ENCODE measurements at places on chromosomes 7 and 10.

DNA sequence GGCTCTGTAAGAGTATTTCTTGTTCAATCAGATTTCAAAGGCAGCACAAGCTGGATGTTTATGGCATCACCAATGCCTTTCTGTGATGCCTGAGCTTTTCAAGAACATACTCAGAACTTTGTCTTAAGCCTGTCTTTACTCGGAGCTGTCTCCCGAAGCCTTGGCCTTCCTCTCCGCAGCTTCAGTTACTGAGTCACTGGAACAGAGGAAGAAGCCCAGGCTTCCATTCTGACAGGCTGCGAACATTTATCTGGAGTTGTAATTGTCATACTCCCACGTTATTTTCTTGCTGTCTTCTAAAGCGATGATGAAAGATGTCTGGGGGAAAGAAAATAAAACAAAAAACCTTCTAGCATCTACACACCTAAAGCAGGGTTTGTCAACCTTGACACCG lies 43.9 kb downstream of the GRK5 start:
- no peak for DNase-seq

DNA sequence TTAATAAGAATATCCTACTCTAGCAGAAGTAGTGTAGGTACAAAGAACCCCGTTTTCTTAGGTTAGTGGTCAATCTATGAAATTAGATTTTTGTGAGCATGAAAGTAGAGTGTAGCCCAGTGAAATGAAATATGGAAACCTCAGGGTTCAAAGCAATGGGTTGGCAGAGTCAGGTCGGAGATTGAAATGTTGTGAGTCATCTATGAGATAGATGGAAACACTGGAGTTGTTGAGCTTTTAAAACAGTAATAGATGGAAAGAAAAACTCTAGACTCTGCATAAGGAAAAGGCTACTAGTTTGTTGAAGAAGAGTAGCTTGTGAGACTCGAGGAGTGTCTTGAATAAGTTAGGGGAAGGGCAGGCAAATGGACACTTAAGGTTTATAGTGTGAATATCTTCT lies 251.9 kb downstream of the EXOC4 start:
- DNase-seq: no peak

GRCh38 chr10:86091216-86091615 lies 275.4 kb downstream of the GRID1 start:
- DNase-seq: no peak

- no peak for DNase-seq
These were observed 150.8 kb upstream of the NPS start for GRCh38 chr10:127398140-127398970.

DNA sequence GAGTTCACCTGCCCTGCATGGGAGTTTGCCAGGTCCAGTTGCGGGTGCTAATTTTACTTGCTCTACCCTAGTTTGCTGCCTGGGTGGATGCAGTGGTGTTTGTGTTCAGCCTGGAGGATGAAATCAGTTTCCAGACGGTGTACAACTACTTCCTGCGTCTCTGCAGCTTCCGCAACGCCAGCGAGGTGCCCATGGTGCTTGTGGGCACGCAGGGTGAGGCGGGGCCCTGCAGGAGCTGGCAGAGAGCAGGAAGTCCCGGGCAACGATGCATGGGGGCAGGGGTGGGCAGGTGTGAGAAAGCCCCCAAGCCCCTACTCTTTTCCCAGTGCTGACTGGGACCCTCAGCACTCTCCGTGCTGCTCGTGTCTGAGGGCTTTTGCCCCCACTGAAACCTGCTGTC lies 31.3 kb downstream of the AGAP3 start:
- DNase-seq: peak; percentile 84
